ENCODE measurements at places on chromosomes 6 and 20.

GRCh38 chr6:18561037-18561750, 174.0 kb downstream of the RNF144B start:
- no peak for DNase-seq

DNA sequence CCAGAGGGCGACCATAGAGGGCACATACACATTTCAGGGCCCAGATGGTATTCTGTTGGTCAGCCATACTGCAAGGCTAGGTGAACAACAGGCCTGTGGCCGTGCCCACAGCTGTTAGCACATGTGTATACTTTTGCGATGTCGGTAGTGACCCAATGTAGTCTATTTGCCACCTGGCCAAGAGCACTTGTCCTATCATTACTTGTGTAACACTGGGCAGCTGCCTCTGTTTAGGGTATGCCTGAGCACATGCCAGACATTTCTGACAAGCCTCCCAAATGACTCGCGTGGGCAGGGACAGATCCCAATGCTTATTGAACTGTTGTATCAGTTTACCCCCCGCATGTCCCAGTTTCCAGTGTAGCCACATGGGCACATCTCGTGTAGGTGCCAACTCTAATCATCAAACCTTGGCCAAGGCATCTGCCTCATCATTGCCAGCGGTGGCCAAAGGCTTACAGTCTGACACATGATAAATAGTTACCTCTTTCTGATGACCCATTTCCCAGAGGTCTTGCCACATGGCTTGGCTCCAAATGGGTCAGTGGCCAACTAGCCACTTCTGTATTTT, 74.4 kb upstream of the FBXL4 start:
- DNase-seq: no peak

- no peak for DNase-seq
Observed at GRCh38 chr6:137810554-137811120, 56.4 kb upstream of the TNFAIP3 start.

- no peak for DNase-seq
Observed at GRCh38 chr20:23151885-23152284, 65.8 kb upstream of the CD93 start.

DNA sequence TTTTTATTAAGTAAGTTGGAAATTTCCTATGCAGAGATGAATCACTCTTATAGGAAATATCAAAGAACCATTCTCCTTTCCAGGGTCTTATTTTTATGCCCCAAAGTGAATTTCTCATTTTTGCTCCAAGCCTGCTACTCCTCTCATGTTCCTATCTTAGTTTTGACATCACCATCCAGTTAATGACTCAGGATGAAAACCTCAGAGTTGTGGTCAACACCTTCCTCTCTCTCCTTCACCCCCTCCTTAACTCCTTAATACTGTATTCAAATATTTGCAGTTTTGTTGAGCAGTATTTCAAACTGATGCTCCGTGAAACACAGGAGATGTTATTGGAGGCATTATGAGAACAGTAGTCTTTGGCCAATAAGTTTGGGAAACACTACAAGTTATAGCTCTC, 64.1 kb downstream of the NRN1 start:
- no peak for DNase-seq

- DNase-seq: peak; percentile 83
Observed at GRCh38 chr6:134287859-134288537, 29.9 kb downstream of the SGK1 start.

GRCh38 chr6:24919056-24919892, 16.5 kb downstream of the RIPOR2 start:
- DNase-seq: peak; percentile 56

DNA sequence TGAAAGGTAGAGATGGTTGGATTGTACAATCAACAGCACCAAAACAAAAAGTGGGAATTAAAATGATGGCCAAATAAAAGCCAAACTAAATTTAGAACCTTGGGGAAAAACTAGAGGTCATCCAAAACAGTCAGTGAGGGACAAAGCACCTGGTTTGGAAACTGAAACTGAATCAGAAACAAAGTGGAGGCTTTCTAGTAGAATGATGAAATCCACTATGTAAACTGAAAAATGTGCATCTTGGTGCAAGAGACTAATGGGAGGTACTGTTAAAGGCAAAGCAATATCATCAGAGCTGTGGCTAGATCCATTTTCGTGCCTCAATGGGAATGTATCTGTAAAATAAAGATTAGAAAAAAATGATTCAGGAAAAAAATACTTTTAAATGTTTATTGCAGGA, 380.0 kb upstream of the GJE1 start:
- DNase-seq: no peak

DNA sequence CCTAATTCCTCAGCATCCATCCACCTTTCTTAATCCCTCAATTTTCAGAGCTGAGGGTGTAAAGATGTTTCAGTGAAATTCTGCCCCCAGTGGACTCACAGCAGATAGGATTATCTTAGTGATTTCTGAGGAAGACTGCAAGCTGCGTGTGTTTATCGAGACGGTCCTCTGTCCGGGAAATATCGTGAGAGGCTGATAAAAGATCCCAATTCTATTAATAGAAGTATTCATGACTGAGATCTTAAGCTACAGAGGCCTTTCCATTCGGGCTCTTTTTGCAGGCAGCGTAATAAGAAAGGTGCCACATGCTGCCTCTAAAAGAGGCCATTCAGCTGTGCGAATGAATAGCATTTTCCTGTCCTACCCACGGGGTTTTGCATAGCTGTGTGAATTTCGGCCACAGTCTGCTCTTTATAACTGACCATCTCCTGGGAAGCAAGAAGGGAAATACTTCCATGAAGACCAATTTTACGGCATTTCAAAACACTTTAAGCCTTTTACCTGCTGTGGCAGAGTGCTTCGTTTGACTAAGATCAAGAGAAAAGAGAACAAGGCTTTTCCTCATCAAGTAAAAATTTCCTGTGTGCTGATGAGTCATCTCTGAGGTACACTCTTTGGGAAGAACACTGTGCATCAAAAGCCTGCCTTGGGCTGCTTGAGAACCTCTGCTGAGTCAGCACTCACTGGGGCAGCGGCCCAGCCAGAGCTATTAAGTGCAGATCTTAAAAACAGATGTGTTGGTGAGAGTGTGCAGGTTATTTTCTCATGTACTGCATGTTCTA, 208.8 kb downstream of the ARHGAP18 start:
- DNase-seq: peak; percentile 99

DNA sequence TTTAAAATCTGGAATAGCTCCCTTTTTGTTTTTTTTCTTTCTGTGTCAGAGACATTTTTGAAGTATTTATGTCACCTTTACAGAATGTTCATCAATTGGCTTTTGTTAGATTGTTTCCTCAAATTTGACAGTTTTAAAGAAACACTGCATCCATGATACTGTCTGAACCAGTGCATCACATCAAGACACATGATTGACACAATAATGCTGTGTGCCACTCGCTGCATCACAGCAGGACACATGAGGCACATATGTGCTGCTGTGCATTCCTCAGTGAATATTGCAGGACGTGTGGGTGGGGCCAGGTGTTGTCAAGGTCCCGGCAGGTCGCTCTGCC, 37.4 kb downstream of the ERMARD start:
- no peak for DNase-seq

- DNase-seq: no peak
Observed at GRCh38 chr6:136706430-136706829, 85.8 kb downstream of the MAP3K5 start.

DNA sequence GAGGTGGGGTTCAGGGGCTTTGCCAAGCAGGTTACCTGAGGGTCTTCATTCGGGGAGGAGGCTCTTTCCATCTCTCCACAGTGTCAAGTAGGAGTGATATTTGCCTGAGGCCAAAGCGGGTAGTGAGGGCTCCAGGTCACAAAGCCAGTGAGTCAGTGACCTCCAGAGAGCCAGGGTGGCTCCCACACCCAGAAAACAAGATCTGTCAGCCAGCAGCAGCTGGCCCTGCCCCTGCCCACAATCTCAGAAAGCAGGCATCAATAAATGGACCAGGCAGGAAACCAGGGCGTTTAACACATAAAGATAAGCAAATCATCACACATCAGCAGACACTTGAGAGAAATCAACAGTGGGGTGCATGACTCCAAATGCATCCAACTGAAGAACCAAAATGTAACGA, 250.8 kb downstream of the CDH26 start:
- no peak for DNase-seq

GRCh38 chr20:34720266-34720665, 16.1 kb downstream of the TP53INP2 start:
- DNase-seq: no peak

DNA sequence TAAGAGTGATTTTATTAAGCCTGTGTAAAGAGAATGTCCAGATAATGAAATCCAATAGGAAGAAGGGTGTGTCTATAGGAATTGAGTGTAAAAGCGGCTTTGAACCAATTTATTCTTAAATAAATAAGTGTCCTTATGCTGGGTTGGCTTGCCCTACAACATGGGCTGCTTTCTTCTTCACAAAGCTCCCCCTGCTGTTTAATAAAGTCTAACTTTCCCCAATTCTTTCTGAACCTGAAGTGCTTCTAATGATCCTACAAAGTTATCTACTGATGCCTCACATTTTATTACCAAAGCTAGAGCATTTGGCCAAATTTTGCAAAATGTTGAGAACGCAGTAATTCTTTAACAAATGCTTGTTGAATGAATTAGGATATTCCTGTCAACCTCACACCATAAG, 36.3 kb upstream of the SIRT5 start:
- peak; percentile 85 for DNase-seq

GRCh38 chr6:124539096-124539495, 423.1 kb upstream of the RNF217 start:
- peak; percentile 41 for DNase-seq

DNA sequence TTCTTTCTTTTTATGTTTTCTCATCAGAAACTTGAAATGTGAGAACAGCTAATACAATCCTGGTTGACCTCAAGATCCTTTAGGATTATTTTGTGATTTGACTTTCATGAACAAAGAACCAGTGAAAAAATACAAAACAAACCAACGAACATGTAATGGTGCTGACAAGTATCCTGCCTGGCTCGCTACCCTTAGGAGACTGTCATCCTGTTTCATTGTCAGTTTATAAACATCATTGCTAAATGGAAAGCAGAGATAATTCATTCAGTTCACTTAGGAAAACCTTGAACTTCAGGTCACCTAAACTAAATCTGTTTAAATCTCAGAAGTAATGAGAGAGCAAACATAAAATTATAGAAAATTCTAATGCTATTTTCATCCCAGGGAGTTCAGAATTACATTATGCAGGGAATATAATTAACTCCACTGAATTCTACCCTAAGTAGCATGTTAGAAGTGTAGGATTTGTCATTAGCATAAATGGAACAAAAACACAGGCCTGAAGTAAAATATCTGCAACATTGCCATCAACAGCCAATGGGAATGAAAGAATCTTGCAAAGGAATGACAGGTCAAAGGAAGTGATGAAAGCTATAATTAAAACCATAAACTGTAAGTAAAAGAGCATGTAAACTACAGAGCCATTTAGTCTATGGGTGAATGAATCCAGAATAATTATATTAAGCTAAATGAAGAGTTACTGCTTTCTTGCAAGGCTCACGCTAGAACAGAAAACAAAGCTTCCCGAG, 401.2 kb upstream of the MANEA start:
- no peak for DNase-seq

- DNase-seq: peak; percentile 20
Observed at GRCh38 chr6:30102414-30102969, 10.4 kb downstream of the TRIM31 start.

DNA sequence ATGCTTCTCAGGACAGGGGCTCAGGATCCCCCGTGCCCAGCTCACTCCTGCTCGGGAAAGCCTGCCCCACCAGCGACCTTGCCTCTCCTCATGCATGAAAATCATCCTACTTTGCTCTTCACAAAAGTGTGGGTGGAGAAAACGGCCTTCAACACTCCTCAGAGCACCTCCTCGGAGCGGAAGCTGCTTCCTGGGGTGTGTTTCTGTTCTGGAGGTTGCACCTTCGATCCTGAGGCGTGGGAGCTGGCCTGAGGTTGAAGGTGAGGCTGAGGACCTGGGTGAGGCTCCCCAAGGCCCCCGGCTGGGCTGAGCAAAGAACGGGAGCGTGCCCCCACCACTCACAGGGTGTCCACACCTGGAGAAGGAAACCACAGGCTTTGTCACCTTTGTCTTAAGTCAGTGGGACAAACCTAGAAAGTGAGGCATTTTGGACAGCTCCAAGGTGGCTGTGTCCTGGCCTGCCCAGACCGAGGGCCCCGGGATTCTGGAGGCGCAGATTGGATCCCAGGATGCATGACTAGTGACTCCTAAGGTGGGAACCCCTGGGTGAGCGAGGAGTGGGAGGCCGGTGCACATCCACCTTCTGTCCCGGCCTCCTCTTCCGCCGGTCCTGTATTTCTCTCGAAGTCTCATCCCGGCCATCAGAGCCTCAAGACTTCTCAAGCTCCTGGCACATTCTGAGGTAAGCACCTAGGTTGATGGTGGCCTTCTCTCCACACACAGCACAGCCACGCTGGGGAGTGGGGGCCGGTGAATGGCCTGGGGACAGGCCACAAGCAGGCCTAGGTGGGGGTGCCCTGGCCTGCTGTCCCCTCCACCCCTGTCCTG, 104.7 kb downstream of the TMEM242 start:
- DNase-seq: no peak

- no peak for DNase-seq
Observed at GRCh38 chr20:10922506-10922905, 248.7 kb upstream of the JAG1 start.

DNA sequence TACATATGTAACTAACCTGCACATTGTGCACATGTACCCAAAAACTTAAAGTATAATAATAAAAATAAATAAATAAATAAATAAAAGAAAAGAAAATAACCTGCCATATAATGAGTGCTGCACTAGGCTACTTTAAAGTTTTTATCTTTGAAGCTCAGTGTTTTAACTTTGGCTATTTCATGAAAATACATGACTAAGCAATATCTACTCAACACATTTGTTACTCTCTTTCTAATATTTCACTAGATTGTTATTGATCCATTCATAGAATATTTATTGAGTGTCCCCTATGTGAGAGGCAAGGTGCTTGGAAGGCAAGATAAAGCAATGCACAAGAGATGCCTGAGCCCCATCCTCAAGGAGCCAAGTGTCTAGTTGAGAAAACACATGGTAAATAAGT, 221.7 kb downstream of the SLC35F1 start:
- DNase-seq: no peak

DNA sequence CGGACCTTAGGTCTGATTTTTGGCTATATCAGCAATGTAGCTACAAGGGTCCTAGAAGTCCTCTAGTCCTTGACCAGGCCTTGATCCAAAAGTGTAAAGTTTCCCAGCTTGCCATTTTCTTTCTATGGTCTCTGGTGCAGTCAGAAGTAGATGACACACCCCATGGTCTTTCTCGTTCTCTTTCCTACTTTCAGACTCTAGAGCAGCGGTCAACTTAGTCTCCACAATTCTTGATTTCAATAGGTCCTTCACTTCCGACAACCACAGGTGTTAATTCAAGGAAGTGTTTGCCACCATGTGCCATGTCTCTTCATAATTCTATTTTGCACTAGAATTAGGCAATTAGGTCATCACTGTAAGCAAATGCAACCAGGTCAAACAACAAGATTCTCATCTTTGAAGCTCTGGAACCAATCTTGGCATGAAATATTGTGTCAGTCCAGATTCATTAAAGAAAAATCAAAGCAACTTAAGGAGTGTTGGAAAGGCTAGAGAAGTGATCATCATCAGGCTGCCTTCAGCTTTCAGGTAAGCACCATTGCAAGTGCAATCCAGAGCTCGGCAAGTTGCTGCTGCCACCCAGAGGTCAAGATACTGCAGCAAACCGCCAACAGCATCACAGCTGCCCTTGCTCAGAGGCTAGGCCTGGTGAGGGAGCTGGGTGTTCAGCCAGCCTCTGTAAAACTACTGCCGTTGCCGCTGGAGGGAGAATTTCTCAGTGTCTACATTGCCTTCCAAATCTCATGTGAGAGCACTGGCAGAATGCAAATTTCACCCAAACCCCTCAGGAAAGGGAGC, 5.6 kb upstream of the SYNE1 start:
- DNase-seq: peak; percentile 69

GRCh38 chr6:10479939-10480700, 41.0 kb upstream of the GCNT2 start:
- no peak for DNase-seq
